ENCODE measurements at places on chromosomes 7 and 10.
A peak's percentile ranks its signal among the peaks of the same experiment; 100 is the strongest.

DNA sequence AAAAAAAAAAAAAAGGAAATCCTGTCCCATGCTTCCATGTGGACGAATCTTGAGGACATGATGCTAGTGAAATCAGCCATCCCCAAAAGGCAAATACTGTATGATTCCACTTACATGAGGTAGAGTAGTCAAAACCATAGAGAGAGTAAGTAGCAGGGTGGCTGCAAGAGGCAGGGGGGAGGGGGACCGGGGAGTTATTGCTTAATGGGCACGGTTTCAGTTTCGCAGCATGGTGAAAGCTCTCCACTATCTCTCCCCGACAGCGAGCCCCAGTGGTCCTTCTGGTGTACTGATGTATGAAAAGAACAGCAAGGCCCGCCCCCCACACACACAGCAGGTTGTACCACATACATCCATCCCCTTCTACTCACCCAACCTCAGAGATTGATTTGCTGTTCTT, 32.8 kb downstream of the NOD1 start:
- peak; percentile 64 for DNase-seq

- DNase-seq, result no peak
Measured at GRCh38 chr10:127553417-127553816, 4.3 kb downstream of the NPS start.

DNA sequence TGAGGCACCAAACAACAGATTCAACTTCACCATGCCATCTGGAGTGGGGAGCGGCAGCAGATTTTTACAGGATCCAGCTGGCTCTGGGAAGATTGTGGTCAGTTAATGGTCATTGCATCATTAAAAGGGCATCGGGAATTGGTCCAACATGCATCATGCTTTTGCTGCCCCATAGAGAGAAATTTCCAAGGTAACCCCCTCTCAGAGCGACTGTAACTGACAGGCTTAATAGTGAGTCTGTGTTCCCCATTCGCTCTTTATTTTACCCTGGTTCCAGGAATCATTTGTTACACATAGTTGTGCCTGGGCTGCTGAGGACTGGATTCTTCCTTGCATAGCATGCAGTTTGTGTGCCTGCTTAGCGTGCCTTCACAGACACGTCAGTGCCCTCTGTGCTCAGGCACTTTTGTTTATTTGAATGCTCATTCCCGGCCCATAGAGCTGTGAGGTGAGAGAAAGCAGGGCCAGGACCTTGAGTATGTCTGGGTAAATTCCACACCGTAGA, 49.9 kb downstream of the CDHR3 start:
- no peak for DNase-seq

- no peak for DNase-seq
Measured at GRCh38 chr10:104935656-104936055, 294.6 kb downstream of the SORCS3 start.

- no peak for DNase-seq
Measured at GRCh38 chr10:73220989-73221388, 26.1 kb downstream of the DNAJC9 start.

DNA sequence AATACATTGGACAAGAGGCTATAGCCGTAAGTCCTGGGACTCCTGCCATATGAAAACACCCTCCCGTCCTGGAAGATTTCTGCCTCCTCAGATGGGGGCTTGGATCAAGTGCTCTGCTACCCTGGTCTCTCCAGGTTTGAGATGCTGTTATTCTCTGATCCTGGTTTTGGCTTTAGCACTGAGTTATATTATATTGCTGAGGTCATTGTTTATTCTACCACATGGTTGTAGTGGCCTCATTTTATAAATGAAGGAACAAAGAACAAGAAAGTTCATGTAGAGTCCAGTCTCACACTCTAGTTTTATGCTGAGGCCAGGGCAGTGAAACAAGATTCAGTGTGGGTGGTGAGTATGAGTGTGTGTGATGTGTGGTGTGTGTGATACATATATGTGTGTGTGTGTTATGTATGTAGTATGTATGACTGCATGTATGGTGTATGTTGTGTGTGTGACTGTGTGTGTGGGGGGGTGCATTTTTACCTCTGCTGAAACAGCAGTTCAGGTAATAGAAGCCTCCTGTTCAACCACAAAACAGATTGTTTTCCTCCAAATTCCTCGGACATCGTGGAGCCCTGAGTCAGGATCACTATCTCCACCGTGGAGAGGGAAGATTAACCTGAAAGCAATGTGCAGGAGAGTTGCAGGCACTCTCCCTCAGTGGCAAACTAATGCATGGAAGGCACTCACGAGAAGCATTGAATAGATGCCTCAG, 80.7 kb downstream of the C7orf25 start:
- no peak for DNase-seq

- peak; percentile 2 for DNase-seq
Measured at GRCh38 chr7:80918399-80918798, 452 bp downstream of the SEMA3C start.

GRCh38 chr7:47405921-47406800, 175.8 kb downstream of the TNS3 start:
- no peak for DNase-seq

GRCh38 chr7:19963695-19964094, 190.3 kb upstream of the TMEM196 start:
- DNase-seq, result no peak

DNA sequence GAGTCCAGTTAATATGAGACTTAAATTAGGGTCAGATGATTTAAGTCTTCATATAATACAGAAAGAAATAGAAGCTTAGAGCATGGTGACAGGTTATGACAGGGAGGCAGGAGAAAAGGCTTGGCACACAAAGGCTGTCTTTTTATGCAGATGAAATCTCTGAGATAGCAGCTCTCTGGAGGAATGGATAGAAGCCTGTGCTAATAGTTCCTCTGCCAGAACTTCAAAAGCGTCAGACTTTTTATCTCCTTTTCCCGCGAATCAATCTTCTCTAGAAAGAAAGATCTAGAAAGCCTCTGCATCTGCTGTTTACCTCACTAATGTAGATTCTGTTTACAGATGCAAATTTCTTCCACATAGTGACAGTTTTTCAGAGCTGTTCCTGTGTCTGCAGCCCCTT, 1106.2 kb downstream of the XPNPEP1 start:
- DNase-seq, result no peak

- DNase-seq, result no peak
Measured at GRCh38 chr7:151572136-151572535, 52.4 kb upstream of the RHEB start.

- DNase-seq, result no peak
Measured at GRCh38 chr10:111203615-111204014, 126.8 kb downstream of the ADRA2A start.

DNA sequence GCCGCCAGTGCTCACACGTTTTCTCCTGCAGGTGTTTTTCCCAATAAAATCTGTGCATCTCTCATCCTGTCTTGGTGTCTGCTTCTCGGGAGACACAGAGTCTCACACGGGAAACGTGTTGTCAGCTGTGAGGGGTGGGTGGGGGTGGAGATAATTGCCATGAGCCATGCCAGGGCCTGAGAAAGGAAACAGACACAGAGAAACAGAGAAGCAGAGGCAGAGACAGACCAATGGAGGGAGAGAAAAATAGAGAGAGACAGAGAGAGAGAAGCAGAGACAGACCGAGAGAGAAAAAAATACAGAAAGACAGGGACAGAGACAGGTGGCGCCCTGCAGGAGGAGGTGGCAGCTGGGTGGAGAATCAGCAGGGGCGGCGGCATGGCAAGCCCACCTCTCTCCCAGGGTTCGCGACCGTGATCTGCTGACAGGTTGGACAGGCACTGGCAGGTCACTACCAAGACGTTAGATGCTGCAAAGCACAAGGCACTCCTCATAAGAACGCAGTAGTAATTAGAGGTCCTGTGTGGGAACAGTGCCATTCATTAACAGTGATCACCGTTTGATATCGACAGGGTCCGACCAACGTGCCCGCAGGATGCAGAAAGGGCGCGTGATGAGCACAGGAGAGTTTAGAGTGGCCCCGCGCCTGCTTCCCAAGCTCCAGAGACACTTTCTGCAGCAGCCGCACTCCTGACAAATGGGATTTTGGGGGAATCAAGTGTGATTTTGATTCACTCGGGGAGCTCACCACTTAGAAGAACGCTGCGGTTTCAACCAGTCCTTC, 70.5 kb upstream of the INSIG1 start:
- no peak for DNase-seq

DNA sequence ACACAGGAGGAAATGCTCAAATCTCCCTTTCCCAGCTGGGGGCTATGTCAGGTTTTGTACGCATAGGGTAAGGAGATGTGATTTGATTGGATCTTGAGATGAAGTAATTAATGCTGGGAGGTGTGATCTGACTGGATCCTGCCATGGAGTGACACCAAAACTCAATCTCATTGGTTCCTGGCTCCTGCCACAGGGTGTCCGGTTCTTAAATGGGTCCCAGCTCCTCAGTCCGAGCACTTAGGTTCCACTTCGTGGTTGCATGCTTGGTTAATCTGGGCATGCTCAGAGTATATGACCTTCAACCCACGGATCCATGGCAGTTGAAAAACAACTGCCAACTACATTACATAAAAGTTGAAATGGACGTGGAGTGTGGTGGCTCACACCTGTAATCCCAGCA, 3.1 kb upstream of the ZNF12 start:
- peak; percentile 29 for DNase-seq

DNA sequence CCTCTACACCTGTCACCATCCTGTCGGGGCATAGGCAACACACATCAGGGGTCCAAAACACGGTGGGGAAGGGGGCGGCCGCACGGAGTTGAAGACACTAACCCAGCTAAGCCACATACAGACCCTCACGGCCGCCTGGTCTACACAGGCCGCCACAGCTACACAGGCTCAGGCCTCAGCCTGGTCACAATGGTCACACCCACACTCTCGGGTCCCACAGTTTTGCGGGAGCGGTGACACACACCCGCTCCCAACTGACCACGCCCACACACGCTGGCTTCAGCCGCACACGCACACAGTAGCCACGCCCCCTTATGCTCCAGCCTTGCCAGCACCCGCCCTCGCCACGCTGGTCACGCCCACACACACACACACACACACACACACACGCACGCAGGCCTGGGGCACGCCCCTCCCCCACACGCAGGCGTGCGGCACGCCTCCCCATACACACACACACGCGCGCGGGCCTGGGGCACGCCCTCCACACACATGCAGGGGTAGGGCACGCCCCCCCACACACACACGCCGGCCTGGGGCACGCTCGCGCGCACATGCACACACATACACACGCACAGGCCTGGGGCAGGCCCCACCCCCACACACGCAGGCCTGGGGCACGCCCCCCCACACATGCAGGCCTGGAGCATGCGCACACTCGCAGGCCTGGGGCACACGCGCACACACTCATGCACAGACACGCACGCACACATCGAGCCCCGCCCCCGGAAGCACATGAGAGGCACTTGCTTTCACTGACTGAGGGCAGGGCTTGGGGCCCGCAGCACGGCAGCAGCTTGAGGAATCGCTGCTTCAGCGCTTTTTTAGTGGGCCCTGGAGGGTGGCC, 12.3 kb upstream of the OGA start:
- peak; percentile 90 for DNase-seq

- no peak for DNase-seq
Measured at GRCh38 chr10:59279476-59279875, 82.9 kb downstream of the FAM13C start.

DNA sequence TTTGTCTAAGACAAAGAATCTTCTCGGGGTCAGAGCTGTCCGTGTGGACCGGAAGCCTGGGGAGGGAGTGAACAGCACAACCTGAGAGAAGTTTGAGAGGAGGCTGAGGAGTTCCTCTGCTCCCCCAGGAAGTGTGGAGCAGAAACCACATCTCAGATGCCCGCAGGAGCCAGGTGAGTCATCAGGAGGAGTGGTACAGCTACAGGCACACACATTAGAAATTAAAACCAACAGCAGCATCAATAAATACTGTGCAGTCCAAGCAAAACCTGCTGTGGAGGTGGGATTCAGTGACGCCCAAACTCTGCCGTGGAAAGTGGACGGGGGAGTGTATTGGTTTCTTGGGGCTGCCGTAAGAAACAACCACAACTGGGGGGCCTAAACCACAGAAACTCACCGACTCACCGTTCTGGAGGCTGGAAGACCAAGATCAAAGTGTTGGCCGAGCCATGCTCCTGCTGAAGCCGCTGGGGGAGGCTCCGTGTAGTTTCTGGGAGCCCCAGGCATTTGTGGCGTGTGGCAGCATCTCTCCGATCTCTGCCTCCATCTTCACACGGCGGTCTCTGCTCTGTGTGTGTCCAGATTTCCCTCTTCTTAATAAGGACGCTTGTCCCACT, 31.2 kb upstream of the GARS1 start:
- no peak for DNase-seq

DNA sequence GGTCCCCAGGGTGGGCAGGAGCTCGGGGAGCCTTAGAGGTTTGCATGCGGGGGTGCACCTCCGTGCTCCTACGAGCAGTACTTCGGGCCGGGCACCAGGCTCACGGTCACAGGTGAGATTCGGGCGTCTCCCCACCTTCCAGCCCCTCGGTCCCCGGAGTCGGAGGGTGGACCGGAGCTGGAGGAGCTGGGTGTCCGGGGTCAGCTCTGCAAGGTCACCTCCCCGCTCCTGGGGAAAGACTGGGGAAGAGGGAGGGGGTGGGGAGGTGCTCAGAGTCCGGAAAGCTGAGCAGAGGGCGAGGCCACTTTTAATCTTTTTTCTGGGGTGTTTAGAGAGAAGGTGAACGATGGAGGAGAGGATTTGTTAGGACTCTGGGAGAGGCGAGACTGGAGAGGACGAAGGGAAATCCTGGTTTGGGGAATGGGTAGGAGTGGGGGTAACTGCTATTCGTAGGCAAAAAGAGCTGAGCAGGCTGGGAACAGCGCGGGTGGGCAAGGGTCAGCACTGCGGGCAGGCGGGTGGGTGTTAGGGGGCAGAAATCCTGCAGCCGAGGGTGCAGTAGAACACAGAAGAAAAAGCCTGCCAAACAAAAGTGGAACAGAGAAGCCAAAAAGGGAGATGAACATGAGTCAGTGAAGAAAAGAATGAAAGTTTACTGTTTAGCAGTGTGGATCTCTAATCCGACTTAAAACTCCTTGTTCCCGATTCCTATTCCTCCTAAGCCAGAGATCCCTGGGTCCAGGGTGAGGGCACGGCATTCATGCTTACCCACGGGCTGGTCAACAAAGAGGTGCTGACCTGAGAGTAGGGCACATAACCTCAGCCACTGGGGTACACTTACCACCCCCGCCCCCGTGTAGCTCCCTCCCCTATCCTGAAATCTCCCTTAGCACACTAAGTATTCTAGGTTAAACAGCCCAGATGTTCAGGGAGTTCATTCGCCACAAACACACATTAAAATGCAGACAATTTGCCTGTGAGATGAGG, 26.9 kb downstream of the PRSS2 start:
- DNase-seq, result no peak

DNA sequence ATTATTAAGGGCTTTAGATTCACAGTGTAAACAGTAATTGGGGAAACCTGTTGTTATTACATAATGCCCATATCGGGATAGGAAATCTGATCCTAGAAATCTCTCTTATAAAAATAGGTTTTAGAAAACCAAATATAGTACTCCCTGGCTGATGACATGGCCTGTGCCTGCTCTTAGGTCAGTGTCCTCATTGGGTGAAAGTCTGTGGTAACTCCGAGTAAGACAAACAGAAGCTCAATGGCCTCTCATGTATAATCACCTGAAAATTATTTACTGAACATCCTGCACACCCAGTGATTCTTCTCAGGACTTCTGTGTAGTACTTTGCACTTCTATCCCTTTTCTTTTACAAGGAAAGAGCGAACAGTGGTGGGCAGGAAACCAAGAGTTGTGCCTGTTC, 37.8 kb downstream of the SEM1 start:
- DNase-seq, result no peak

Measured in activated naive CD8-positive, alpha-beta T cell treated with anti-CD3 and anti-CD28 coated beads for 36 hours (primary cell).